Activated T-helper 1 cell treated with Interleukin-2 at 50 U/mL for 16 hours (primary cell): ENCODE measurements at places on chromosomes 12 and 14.

DNA sequence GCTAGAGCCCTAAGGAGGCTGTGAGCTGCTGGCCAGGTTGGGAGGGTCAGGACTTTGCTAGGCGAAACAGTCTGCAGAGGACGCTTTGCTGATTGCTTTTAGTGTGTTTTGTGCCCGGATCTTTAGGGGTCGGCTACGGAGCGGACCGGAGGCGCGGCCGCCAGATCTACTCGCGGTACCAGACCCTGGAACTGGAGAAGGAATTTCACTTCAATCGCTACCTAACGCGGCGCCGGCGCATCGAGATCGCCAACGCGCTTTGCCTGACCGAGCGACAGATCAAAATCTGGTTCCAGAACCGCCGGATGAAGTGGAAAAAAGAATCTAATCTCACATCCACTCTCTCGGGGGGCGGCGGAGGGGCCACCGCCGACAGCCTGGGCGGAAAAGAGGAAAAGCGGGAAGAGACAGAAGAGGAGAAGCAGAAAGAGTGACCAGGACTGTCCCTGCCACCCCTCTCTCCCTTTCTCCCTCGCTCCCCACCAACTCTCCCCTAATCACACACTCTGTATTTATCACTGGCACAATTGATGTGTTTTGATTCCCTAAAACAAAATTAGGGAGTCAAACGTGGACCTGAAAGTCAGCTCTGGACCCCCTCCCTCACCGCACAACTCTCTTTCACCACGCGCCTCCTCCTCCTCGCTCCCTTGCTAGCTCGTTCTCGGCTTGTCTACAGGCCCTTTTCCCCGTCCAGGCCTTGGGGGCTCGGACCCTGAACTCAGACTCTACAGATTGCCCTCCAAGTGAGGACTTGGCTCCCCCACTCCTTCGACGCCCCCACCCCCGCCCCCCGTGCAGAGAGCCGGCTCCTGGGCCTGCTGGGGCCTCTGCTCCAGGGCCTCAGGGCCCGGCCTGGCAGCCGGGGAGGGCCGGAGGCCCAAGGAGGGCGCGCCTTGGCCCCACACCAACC, 1.5 kb downstream of the HOXC6 start:
- DNase-seq, result no peak

- no peak for DNase-seq
These were observed 49.4 kb downstream of the VWF start for GRCh38 chr12:6074979-6075585.

- no peak for DNase-seq
These were observed 96.6 kb downstream of the APAF1 start for GRCh38 chr12:98741556-98742265.

GRCh38 chr12:52003016-52003550, 3.7 kb upstream of the TAMALIN start:
- DNase-seq, result no peak

DNA sequence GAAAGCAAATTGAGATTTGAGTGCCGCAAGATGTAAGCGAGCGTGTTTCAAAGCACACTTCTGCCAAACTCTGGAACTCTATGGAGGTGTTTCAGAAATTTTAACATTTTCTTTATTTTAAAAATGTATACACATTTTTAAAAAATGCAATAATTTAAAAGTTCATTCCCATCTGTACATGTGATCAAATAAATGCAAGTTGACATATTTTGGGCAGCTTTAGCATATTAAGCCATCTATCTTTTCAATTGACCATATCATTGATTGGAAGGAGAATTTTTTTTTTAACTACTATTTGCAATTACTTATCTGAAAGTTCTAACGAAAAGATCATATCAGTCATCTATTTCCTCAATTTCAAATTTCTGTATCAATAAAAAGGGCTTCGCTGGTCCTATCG, 101.3 kb downstream of the PPM1H start:
- no peak for DNase-seq

GRCh38 chr12:50246197-50246865, 37.0 kb downstream of the LIMA1 start:
- DNase-seq, result no peak

DNA sequence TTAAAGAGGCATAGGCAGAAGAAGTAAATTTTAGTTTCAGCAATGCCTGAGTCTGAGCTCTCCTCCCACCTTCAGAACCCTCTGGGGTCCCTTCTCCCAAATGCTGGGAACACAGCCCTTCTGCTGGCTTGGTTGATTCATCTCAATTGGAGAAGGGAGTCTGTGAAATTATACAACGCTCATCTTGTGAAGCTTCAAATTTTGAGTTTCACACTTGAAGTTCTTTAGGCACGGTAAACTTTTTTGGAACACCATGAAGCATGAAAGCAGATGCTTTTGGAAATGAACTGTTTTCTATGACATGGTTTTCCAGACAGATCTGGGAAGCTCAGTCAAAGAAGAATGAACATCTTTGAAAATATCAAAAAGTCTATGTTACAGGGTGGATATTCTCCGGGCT, 69.9 kb downstream of the TBK1 start:
- DNase-seq, result no peak

GRCh38 chr14:99244941-99245563, 26.9 kb downstream of the BCL11B start:
- DNase-seq, result no peak

DNA sequence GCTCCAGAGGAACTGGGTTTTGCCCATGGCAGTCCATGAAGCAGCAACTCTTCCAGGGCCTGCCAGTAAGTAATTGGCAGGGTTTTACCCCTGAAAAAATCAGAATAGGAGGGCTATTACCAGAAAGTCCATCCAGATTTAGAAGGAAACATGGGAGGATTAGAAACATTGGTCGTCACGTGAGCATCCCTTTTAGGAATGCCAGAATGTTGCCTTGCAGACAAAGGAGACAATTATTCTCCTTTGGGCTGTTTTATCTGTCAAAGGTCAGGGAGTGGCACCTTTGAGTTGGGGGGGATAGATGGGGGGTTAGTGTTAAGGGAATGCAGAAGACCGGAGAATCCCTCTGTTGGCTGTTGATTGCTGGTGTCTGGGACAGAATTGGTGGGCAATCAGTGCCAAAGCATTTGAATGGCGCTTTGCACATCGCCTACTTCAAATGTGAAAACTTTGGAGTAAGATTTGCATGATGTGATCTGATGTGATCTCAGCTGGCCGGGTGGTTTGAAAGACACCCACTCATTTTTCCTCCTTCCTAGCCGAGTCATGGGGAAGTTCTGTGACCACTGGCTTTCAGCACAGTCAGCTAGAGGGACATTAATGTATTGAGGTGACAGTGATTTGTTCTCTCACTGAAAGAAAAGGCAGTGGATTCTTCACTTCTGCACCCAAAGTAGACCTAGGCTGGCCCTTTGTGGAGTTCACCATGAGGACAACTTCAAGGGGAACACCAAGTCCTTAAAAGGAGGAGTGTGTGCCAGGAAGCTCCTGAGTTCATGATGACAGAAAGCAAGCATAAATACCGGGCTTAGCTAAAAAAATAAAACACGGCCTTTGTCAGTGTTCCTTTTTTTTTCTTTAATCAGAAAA, 31.4 kb downstream of the FLVCR2 start:
- DNase-seq, result no peak

GRCh38 chr14:68250927-68251768, 431.6 kb downstream of the RAD51B start:
- no peak for DNase-seq

DNA sequence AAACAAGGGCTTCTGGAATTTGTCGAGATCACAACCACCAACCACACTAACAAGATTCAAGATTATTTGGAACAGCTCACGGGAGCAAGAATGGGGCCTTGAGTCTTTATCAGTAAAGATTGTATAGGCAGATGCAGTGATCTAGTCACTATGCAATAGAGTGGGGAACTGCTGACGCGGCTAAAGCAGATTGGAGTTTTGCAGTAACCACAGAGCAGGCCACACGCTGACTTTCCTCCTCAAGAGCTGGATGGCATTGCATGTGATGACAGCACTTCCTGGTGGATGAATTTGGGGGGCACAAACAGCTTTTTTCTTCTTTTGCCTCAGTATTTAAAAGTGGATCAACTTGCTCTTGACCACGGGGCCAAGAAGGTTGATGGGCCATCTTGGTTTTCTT, 46.0 kb downstream of the KCNK13 start:
- DNase-seq, result no peak

GRCh38 chr12:102299731-102300130, 102.1 kb upstream of the PMCH start:
- no peak for DNase-seq

DNA sequence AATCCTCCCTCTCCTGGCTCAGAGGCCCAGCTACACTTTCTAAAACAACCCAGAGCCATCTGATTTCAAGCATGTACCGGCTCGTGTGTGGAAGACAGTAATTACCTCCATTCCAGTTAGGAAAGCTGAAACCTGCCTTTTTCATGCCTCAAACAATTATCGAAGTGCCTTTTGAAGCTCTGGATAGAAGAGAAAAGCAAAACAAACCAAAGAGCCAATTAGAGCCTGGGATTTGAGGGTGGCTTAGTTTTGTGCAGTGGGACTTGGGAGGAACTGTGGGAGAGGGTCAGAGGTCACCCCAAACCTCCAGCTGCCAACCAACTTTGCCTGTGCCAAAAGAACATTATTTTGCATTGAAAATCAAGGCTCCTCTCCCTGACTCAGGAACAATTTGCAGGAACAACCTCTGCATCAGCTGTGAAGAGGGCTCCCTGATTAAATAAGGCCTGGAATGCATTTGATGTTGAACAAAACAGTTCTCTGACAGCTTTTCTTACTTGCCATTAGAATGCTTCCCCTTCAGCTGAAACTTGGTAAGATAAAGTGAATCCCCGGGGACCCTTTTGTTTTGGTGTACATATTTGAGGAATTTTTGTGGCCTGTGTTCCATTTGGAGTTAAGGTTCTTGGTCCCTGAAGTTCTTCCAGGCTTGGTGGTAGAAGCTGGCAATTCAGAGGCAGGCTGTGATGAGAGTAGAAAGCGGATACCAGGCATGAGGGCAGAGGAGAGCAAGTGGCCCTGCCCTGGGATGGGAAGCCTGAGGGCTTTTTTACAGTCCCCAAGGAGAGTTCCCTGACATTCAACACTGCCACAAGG, 270.1 kb downstream of the ZFP36L1 start:
- DNase-seq, result no peak

- DNase-seq, result no peak
These were observed 298.7 kb downstream of the RPL10L start for GRCh38 chr14:46352844-46353243.

- no peak for DNase-seq
These were observed 353.4 kb downstream of the ADAMTS20 start for GRCh38 chr12:43198608-43199007.

DNA sequence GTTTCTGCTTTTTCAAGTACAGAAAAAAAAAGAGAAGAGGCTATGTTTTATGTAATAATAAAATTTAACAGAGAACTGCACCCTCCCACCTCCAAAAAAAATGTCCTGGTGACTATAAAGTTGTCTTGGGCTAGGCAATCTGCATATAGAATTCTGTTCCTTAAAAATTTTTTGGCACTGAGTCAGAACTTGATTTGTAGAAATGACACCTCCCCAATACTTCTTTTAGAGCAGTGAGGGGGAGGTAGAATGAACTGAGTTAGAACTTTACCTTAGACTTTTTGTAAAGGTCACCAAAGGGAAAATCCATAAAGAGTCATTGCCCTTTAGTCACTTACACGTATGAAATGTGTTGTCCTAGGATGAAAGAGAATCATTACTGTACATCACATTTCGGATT, 80.0 kb downstream of the BTG1 start:
- DNase-seq, result no peak

DNA sequence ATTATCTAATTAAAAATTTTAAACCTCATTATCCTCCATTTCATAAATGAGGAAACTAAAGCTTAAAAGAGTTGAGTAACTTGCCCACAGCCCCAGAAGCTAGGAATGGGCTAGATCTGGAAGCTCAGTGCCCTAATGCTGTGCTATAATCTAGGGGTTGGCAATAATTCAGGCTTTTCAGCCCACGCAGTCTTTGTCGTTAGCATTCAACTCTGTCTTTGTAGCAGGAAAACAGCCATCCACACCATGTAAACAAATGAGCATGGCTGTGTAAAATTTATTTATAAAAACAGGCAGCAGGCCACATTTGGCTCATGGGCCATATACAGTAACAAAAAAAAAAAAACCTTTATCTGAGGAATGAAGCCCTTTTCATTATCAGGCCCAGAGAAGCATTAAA, 92.4 kb upstream of the OVCH1 start:
- no peak for DNase-seq

DNA sequence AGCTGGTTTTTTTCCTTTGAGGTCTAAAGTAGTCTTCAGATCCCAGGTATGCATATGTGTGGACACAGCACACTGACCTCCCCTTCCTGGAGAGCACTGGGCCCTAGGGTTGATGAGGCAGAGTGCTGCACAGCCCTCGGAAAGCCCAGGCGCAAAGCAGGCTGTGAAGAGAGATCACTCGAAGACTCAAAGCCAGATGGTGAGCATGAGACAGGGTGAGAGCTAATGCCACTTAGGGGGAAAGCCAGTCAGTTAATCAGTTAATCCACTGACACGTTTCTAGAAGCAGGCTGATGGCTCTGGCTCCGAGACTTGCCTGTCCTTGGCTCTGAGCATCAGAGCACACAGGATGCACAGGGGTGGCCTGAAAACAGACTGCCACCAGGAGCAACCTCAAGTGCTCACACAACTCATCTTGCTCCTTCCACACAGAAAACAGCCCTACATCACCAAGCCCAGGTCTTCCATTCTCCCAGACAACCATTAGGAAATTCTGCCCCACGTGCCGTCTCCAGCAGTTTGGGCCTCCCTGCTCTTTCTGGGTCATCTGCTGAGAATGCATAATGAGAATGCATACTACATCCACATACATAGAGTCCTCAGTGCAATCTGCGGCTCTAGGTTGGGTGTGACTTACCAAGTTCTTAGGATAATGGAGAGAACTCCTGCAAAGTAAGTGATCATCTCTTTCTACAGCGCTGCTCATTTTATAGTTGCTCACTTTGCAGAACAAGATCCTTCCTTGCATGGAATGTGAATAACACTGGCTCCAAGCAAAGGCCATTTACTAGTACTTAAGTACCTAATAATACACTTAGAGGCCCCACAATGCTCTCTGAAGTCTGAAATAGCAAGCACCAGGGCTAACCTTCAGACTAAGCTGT, 12.0 kb downstream of the AQP6 start:
- no peak for DNase-seq

GRCh38 chr12:7354529-7354928, 50.7 kb downstream of the ACSM4 start:
- DNase-seq, result no peak

GRCh38 chr12:109982210-109982609, 14.0 kb downstream of the GIT2 start:
- DNase-seq, result no peak

DNA sequence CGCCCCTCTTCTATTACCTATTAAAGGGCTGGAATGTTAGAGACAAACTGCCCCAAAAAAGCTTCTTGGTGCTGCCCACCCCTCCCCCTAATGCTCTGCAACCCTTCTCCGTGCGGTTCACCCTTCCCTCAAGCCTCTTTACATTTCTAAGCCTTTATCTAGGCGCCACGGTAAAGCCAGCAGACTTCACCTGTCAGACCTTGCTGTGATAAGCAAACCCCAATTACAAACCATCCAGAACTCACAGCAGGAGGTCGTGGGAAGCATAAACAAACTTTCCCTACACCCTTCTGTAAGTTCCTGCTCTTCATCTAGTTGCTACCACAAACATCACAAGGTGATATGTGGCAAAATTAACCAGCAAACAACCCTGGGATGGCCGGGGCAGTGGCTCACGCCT, 56.8 kb downstream of the MOK start:
- no peak for DNase-seq
